Activated T-cell treated with anti-CD3 and anti-CD28 coated beads for 4 hours (primary cell): ENCODE measurements at places on chromosomes 12 and 14.

DNA sequence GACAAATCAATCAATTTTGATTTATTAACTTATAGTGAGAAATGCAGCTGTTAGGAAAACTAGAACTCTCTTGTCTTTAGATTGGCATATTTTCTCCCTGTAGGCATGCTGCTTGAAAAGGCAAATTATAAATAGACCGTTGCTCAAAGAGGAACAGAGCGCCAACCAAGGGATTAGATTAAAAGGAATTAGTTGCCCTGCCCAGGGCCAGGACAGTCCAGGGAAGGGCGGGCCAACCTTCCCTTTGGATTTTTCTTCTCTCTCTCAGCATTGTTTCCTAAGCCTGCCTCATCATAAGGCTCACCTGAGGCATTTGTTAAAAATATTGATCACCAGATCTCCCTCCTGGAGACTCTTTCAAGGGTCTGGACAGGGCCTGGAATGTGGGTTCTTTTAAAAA is 8.6 kb downstream of the CIPC start:
- no peak for DNase-seq

GRCh38 chr12:91183551-91183950 is 934 bp upstream of the DCN start:
- DNase-seq = no peak

- DNase-seq = no peak
These were observed 10.7 kb upstream of the CALCOCO1 start for GRCh38 chr12:53737951-53738405.

GRCh38 chr14:34170882-34171281 is 220.0 kb upstream of the EGLN3 start:
- DNase-seq = no peak

DNA sequence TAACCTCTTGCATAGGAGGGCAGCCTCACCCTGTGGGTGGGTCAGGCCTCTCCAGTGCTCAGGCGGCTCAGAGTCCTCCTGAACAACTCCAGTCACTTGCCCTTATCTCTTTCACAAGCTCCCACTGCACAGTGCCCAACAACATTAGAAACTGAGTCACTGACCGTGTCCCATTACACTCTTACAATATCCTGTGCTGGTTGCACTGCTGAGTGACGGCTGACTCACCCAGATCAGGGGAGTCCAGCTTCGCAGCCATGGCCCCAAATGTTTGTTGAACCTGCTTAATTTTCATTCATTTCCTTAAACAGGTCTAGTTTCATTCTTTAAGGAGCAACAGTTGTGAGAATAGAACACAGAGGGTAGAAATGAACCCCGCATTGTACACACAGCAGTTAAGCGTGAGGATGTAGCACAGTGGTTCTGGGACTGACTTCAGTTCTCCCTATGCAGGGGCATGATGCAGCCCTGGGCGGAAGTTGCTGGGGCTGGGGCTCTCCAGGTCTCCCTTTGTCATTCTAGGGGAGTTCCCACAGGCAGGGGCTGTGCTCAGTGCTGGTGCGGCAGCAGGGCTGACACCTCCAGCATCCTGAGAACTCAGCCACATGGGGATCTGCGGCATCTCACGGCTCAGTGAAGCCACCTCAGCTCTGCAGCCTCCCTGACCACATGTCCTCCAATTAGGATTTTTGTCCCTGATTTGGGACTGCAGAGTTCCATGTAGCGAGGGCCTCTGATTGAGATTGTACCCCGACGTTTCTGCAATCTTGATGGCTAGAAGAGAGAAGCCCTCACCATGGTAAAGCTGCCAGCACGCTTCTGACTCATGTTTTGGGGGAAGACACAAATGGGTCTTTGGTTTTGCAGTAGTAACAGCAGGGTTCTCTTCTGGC is 16.1 kb downstream of the GPR68 start:
- peak; percentile 64 for DNase-seq

DNA sequence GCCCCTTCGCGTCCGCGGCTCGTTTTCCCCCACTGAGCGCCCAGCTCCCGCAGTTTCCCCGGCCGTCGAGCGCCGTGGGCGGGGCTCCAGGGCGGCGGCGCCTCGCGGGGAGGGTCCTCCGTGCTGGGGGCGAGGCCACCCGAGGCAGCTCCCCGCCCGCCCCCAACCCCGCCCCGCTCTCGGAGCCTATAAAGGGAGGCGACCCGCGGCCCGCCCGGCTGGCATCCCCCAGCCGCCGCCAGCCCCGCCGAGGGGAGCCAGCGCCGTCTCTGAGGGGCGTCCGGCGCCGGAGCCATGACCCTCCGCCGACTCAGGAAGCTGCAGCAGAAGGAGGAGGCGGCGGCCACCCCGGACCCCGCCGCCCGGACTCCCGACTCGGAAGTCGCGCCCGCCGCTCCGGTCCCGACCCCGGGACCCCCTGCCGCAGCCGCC is at the start of gene TAMALIN:
TAMALIN (plus strand) TSS at position 221 of the 432 bp plus-strand sequence; CDS start at position 295, 74 bp downstream.
- peak; percentile 73 for DNase-seq

GRCh38 chr12:101764051-101764792 is 25.0 kb upstream of the SYCP3 start:
- no peak for DNase-seq

DNA sequence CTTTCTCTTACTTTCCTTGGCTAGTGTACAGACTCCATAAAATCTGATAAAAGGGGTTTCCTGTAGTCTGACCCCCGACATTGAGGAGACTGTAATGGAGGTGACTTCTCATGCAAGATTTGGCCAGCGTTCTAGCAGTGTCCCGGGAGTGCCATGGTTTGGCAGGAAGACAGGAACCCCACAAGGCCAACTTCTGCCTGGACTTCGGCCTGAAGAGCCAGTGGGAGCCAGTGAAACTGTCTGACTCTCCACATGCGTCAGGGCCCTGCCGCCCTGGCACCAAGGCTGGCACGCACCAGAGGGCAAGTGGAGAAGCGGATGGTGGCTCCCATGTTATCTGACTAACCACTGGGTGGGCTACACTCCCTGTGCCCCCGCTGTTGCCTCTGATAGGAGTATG is 70.5 kb downstream of the TMEM260 start:
- DNase-seq = no peak

DNA sequence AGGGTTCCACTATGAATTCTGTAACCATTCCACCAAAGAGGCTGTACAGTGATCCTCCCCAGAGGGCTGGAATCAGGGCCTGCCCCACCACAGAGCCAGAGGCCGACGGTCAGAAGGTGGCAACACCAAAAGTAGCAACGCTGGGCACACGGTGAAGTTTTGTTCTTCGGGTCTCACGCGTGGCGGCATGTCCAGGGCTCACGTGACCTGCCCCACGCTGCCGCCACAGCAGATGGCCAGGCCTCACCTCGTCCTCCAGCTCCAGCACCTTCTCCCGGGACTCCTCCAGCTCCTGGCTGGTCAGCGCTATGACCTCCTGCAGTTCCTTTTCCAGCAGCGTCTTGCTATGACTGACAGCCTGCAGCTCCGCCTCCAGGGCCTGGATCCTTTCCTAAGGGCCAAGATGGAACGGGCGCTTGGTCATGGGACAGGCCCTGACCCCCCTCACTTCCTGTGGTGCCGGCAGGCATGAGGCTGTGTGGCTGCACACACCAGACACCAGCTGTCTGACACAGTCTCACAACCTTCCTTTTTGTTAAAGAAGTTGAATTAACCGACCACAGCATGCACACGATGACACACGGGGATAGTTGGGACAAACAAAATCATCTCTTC is 22.4 kb upstream of the ANKLE2 start:
- no peak for DNase-seq

DNA sequence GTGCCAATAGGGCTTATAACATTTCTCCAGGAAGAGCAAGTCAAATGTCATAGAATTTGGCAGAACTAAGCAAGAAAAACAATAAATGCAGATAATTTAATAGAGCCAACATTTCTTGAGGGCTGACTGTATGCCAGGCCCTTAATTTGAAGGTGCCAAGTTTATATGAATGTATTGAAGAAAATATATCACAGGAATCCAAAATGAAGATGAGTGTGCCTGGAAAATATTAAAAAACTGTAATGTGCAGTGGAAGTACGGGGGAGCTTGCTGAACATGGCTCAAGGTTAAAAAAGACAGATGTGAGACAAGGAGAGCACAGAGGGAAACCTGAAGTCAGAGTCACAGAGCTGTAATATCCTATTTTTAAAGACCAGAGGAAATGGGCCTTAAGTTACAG is 16.4 kb downstream of the NR1H4 start:
- no peak for DNase-seq

GRCh38 chr12:117053050-117053400 is 46.2 kb downstream of the TESC start:
- DNase-seq = no peak

DNA sequence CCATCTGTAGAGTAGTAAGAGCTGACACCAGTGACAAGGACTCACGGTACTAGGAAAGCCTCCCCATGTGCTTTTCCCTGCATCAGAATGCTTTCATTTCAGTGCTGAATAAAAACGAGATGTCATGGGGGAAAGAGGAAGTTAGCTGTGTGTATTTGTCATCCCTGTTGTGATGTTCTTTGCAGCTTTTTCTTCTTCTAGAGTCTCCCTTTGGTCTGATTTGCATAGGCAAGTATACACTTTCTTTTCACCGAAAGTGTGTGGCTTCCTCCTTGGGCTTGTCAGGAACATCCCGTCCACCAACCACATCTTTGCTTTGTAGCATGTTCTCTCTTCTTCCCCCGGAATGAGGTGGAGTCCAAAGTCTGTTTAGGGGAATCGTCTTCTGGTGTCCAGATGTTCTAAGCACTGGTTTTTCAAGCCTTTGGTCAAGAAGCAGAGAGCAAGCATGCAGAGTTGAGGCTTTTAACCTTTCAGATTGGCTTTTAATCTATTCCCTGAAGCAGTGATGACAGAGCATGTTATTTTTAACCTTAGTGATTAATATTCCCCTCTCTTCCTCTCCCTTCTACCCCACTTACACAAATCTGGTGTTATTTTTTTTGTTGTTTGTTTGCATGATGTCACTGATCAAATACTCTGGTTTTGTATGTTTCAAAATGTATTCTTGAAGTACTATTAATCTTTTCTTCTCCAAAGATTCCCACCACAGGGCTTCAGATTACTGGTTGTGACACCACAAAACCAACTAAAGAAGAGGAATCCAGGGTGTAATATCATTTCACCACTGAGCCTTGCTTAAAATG is 163.4 kb downstream of the SAMD4A start:
- DNase-seq = no peak

GRCh38 chr14:62645649-62646048 is 399.6 kb downstream of the KCNH5 start:
- no peak for DNase-seq

GRCh38 chr12:45887544-45887943 is 102.8 kb downstream of the SCAF11 start:
- DNase-seq = no peak

DNA sequence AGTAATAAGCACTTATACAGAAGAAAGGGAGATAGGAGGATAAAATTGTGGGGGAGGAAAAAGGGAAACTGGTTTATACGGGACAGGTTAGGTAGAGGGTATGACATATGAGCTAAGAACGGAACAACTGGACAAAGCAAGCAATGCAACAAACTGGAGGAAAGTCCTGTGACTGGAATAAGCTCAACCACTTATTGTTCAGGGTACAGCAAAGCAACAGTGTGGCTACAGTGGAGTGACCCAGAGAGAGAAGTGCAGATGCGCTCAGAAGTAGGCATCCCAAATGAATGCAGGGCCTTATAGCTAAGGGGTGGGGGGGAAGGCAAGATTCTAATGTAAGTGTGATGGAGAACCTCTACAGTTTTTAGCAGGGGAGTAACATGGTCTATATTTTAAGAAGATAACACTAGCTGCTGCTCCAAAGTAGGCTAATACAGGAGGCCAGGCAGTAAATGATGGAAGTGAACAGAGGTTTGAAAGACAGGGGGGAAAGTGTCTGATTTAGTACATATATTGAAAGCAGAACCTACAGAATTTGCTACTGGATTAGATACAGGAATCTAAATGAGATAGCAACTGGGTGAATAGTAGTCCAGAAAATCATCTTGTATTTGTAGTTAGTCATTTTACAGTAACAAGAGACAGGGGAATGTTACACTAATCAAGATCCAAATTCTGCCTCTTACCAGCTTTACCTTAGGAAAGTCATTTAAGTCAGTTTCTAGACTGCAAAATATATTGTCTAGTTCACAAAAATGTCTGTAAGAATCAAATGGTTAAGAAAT is 3.3 kb downstream of the UBE2N start:
- DNase-seq = no peak

DNA sequence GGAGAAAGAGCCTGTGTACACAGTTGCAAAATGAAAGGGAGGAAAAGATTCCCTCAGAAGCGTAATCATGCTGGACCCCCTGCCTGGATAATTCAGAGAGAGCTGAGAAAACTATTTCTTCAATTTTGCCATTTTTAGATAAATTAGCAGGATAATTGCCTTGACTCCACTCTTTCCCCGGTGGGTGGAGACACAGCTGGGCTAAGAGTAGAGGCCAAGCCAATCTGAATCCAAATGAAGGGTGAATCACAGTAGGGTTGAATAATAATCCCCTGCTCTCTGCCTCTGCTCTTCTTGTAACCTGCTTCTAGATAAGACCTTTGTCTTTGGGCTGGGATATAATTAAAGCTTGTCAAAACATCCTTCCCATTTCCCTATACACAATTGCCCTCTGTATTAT is 150.1 kb downstream of the CAPZA3 start:
- DNase-seq = no peak

- no peak for DNase-seq
These were observed 949 bp upstream of the SDR9C7 start for GRCh38 chr12:56935157-56935556.

- no peak for DNase-seq
These were observed 16.4 kb upstream of the RNASE4 start for GRCh38 chr14:20667957-20668356.

GRCh38 chr12:96247563-96247962 is 53.4 kb downstream of the ELK3 start:
- no peak for DNase-seq

GRCh38 chr12:96197503-96198272 is 3.5 kb downstream of the ELK3 start:
- DNase-seq = no peak

DNA sequence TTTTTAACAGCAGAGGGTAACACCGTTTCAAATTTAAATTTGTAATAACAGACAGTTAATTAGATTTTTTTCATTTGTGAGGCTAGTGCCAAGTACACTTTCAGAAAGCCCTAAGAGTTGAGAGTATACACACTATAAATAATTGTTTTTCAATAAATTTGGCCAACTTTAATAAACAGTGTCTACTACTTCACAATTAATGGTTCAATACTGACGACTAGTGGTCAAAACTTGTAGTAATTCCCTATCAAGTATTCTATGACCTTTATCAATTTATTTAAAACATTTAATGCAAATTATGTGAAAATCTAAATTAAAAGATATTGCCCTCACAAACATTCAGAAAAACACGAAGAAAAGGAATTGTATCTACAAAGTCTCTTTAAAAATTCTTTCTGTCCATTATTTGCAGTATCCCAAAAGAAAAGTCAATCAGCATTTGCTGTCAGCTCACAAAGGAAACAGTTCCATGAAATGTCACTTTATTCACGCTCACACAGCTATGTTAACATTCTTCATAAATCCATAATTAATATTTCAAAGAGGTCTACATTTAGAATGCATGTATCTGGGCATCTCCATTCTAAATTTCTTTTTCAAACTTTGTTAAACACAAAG is 91.2 kb downstream of the CEP128 start:
- DNase-seq = no peak

- no peak for DNase-seq
These were observed 635 bp downstream of the LTA4H start for GRCh38 chr12:96034621-96035282.

GRCh38 chr12:61009192-61009591 is 1251.0 kb upstream of the USP15 start:
- DNase-seq = no peak

GRCh38 chr12:2624543-2625288 is 170.1 kb upstream of the FKBP4 start:
- DNase-seq = no peak

- DNase-seq = no peak
These were observed 21.6 kb downstream of the RASSF8 start for GRCh38 chr12:25980035-25980434.

- DNase-seq = no peak
These were observed 448.1 kb downstream of the BCAT1 start for GRCh38 chr12:24500831-24501230.
